ENCODE measurements at places on chromosomes 7 and 10.
A peak's percentile ranks its signal among the peaks of the same experiment; 100 is the strongest.

GRCh38 chr7:104397442-104397841 lies 69.0 kb downstream of the LHFPL3 start:
- DNase-seq, result no peak

- DNase-seq, result peak; percentile 32
These were observed 60.2 kb downstream of the CCDC71L start for GRCh38 chr7:106600569-106601373.

DNA sequence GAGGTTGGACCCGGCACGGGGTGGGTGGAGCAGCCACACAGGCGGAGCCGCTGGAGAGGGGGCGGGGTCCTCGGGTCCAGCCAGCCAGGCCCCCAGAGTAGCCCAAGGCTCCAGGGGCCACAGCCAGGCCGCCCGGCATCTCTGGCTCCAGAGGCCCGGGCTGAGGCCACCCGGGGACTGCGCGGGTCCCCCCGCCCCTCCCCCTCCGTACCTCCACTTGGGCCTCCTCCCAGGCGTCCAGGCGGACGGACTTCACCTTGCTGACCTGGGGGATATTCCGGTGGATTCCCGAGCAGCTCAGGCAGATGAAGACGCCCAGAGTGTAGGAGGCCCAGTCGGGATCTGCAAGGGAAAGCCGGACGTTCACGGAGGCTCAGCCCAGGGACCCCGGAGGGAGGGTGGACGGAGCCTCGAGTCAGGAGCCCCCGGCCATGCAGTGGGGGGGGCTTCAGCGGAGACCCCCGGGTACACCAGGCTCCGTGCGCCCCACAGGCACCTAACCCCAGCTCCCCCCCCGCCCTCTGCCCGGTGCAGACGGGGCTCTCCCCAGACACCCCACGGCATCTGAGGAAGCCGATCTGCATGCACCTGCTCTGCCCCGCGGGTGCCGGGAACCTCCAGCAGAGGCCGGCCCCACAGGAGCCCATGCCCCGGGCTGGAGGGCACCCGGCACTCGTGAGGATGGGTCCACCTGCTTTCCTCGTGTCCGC lies 19.2 kb downstream of the ADAP1 start:
- no peak for DNase-seq

- DNase-seq, result no peak
These were observed 18.3 kb upstream of the LRGUK start for GRCh38 chr7:134108802-134109201.

- peak; percentile 52 for DNase-seq
These were observed 15.9 kb downstream of the FAM149B1 start for GRCh38 chr10:73183667-73184281.

- DNase-seq, result peak; percentile 28
These were observed 106.4 kb upstream of the SDK1 start for GRCh38 chr7:3194501-3195141.

- DNase-seq, result no peak
These were observed 337.5 kb upstream of the KAT6B start for GRCh38 chr10:74488907-74489306.

GRCh38 chr10:88442716-88443115 lies 140.4 kb downstream of the RNLS start:
- no peak for DNase-seq

DNA sequence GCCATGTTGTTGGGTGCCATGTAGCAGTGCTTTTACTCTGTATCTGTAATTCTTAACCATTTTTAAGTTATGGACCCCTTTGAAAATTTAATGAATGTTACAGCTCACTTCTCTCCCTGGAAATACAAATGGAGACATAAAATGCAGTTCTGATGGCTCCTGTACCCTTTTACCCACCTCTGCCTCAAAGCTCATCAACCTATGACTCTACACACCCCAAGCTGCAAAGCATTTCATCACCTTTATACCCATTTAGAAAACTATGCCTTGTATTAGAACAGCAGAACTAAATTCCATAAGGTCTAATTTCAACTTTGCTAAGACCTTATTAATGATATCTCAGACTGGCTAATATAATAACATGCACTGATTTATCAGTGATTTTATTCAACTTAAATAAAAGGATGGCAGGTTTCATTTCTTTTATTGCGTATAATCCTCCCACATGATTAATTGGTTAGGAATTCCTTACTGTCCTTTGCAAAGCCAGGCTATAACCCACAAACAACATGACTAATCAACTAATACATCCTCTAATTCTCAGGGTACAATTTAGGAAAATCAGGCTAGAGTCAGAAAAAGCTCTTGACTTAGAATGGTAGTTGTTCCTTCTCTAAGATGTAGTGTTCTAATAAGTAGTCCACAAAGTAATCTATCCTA lies 68.1 kb downstream of the CPEB3 start:
- peak; percentile 74 for DNase-seq

DNA sequence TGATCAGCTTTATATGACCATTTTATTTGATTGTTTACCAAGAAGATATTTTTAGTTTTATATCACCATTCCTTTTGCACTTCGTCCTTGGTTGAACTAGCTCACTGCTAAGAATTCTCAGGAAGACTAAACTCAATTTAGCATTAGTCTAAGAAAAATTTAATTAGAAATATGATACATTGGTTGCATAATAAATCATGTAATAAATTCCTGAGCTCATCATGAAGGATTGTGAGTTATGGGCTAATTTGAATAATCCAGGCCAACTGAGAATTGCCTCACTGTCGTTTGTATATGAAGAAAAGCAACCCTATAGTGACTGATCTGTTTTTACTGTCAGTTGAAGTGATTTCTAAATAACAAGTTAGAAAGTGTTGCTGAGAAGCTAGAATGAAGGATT lies 725.5 kb downstream of the DNAJB9 start:
- no peak for DNase-seq

GRCh38 chr10:58266826-58267712 lies 625 bp downstream of the IPMK start:
- DNase-seq, result peak; percentile 63

DNA sequence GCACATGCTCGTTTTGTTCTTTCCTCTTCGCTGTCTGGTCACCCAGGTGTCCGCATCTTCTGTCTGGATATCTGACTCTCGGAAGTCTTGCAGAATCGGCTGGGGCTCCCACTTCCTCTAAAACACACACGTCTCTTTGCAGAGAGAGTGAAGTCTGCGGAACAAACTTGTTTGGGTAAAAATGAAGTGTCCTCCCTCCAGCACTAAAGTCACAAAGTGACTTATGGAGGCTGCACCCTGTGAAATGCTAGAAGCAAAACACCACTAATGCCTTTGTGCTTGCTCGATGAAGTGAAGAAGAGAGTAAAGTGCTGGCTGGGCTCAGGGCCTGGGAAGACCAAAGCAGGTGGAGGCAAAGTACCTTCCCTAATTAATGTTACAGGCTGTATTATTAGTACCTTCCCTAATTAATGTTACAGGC lies 71.4 kb downstream of the FGFR2 start:
- no peak for DNase-seq

DNA sequence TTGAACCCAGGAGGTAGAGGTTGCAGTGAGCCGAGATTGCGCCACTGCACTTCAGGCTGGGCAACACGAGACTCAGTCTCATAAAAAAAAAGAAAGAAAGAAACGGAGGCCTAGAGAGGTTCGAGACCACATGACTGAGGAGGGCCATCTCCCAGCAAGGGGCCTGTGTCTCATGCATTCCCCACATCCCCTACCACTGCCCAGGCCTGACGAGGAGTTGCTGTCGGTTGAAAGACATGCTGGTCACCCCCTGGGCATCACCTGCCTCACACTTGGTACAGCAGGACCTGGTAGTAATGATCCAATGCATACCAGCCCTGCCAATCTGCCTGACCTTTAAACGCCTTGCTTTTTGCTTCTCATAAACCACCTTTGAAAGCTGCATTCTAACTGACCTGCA lies 85.9 kb downstream of the DLG5 start:
- DNase-seq, result no peak

- DNase-seq, result no peak
These were observed 694 bp upstream of the WASL start for GRCh38 chr7:123749537-123749857.

DNA sequence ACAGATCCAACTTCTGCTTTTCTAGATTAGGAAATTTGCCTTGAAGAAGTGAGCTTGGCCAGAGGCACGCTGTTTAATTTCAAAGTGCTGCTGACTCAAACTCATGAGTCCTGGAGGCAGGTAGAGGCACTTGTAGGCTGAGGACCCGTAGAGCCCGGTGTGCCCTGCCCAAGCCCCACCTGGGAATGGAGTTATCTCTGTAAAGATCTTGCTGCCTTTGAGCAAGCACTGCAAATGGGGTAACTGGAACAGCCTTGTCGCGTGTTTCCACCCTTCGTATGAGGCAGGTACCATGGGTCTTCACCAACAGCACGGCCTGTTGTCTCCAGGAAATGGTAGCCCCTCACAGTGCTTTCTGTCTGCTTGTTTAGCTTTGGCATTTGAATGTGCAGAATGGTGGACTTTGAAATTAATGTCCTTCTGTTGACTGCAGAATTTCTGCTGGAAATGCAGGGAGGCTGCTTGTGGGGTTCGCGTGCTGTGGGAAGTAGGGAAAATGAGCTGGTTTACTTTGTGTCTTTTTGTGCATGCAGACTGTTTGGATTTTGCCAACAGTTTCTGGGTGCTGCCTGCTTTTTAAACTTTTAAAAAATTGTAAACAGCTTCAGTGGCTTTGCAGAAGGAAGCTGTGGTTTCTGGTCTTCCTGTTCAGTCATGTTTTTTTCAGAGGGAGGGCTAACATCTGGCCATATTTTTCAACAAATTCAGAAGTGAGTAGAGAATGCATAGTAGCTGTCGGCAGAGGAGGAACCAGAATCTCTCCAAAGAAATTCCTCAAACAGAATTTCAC lies 27.2 kb downstream of the CCM2 start:
- DNase-seq, result peak; percentile 49

- DNase-seq, result peak; percentile 86
These were observed 124.7 kb downstream of the ARID5B start for GRCh38 chr10:62025901-62026879.

- no peak for DNase-seq
These were observed 4.8 kb downstream of the IFIT2 start for GRCh38 chr10:89306434-89307268.

DNA sequence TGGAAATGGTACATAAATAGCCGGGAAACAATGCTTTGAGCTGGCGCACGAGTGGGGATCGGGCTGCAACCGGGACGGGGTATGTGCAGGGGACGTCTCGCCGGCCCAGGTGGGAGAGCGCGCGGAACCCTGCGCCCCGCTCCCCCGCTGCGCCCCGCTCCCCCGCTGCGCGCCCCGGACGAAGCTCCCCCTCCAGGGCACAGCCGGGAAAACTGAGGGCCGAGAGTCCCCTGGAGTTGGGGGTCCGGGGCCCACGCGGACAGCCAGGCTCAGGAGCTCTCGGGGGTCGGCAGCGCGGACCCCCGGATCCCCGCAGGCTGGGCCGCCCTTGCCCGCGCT lies 514 bp downstream of the RADIL start:
- no peak for DNase-seq

GRCh38 chr7:76225379-76225778 lies 23.7 kb downstream of the SRRM3 start:
- DNase-seq, result peak; percentile 14

GRCh38 chr7:91866599-91867148 lies 13.8 kb downstream of the MTERF1 start:
- no peak for DNase-seq

GRCh38 chr10:61900829-61901792 lies at the start of gene ARID5B:
TSS of gene ARID5B (plus strand) at chr10:61901699. CDS start at chr10:61901710, 11 bp downstream.
- peak; percentile 82 for DNase-seq

DNA sequence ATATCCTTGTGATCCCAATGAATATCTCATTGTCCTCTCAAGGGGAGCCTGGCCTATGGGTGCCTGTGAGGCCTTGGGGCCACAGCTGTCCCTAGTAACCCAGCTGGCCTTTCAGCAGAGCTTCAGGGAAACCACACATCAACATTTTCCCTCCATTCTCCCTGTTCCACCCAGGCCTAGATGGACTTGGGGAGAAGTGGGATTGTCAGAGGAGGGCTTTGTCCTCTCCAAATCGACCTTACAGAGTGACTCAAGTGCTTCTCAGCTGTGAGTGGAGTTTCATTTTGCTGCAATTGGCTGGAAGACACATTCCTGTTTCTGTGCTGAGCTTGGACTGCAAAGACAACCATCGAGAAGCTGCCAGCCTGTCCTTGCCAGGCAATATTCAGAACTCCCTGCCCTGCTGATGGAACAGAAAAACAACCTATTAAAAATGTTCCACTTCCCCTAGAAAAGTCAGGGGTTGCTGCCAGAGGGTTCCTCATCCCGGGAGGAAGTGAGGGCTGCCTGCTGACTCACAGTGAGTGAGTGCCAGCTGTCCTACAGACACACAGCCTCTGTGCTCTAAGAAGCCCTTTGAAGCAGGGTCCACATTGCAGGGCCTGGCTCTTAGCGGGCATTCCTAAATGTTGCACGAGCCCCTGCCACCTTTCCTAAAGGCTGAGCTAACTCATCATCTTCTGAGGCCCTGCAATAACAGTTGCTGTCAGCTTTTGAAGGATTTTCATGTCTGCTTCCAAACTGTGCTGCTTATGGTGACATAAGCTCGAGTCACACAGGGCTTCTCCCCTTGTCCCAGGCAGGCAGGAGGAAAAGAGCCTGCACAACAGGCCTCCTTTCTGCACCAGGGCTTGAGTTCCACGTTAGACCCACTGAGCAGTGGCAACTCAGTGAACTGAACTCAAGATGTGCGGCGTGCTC lies 20.5 kb downstream of the STRA8 start:
- DNase-seq, result peak; percentile 66

DNA sequence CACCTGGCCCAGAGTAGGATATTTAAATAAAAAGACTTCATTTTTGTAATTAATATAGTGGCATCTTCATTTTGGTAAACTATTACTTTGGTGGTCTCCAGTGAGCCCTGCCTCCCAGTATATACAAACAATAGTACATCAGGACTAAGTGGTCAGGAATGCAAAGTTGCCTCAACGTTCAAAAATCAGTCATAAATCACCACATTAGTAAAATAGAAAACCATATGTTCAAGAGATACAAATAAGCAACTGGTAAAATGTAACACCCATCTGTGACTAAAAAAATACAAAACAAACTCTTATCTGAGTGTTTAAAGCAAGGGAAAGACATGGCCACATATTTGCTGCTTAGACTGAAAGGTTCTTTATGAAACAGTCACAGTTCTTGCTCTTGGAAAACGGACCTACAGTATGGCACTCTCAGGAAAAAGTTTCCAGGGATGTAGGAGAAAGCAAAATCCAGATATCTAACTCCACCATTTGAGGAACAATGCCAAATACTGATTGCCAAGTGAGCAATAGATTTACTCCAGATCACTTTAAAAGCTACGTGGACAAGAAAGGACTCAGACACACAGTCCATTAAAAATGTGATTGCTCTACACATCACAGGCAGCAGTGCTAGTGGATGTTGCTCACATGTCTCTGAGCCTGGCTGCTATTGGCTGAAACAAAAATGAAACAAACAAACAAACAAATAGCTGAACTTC lies 15.1 kb upstream of the RHOBTB1 start:
- DNase-seq, result peak; percentile 76

- no peak for DNase-seq
These were observed 327 bp upstream of the FIS1 start for GRCh38 chr7:101245147-101245668.

- DNase-seq, result peak; percentile 98
These were observed 213.5 kb upstream of the ZNF32 start for GRCh38 chr10:43861966-43862751.

DNA sequence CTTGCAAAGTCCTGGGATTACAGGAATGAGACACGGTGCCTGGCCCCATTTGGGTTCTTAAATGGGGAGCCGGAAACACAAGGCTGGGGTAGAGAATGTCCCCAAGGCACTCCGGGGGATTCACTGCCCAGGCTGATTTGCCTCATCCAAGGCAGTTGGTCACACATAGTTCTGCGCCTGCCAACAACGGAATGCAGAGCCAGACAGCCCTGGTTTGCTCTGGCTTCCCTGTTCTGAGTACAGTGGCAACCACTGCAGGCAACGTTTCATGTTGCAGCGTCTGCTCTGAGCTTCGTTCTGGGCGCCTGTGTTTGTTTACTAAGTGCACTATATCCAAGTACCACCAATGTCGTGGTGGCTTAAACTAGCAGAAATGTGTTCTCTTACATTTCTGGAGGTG lies 61.7 kb upstream of the C1QL3 start:
- no peak for DNase-seq

Data from fibroblast of skin of right quadriceps (primary cell).